ENCODE measurements at places on chromosomes 16 and 17.

GRCh38 chr17:6712058-6712853, 913 bp downstream of the SLC13A5 start:
- DNase-seq = no peak

- DNase-seq = no peak
Measured at GRCh38 chr16:85466304-85466700, 146.8 kb upstream of the GSE1 start.

DNA sequence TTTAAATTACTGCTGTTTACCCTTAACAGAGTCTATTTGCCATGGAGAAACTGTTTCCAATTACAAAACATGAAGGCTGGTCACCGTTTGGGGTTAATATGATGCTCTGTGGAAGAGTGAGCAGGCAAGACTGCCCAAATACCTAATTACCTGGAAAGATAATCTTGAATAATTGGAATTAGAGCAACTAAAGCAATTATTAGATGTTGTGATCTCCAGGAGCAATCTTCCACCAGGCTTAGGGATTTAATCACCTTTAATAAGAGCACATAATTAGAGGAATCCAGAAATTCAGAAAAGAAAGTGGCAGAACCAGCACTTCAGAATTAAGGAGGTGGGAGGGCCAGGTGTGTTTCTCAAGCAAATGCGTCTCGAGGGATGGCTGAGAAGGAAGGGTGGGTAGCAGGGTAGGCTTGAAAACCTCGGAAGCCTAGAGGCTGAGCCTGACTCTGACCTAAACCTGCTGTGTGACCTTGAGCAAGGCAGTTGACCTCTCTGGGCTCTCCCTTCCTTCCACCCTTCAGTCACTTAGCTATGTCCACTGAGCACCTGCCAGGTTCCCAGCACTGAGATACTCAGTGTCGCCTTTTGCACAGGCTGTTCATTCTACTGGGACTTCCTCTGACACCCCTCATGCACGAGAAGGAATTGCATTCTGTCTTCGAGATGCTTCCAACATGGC, 113.2 kb downstream of the GSG1L start:
- no peak for DNase-seq

- DNase-seq = no peak
Measured at GRCh38 chr17:62666061-62666800, 38.8 kb downstream of the MRC2 start.

- DNase-seq = no peak
Measured at GRCh38 chr17:13415871-13416416, 185.8 kb downstream of the HS3ST3A1 start.

DNA sequence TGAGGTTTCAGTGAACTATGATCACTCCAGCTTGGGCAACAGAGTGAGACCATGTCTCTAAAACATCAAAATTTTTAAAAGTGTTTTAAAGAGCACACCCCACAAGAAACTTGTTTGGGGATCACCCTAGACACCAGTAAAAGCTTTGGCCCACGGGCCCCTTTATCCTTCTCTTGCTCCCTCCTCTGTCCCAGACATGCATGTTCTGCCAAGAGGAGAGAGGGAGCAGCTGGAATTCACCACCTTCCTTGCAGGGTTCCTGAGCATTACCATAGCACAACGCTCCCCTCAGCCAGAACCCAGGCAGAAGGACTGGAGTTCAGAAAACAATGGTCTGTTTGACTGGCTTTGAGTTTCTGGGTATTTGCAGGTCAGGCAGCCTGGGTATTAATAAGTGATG, 214.3 kb upstream of the CDH5 start:
- no peak for DNase-seq

GRCh38 chr17:82884970-82885353, 45.1 kb upstream of the ZNF750 start:
- DNase-seq = no peak

- no peak for DNase-seq
Measured at GRCh38 chr16:89013692-89014402, 36.8 kb upstream of the CBFA2T3 start.

- DNase-seq = no peak
Measured at GRCh38 chr17:82930924-82931698, 91.3 kb upstream of the ZNF750 start.

- DNase-seq = no peak
Measured at GRCh38 chr17:36600936-36601302, 464 bp upstream of the MRM1 start.

GRCh38 chr17:2713881-2714280, 2.3 kb upstream of the CLUH start:
- DNase-seq = no peak

GRCh38 chr17:12995106-12995895, 22.5 kb downstream of the ELAC2 start:
- no peak for DNase-seq

DNA sequence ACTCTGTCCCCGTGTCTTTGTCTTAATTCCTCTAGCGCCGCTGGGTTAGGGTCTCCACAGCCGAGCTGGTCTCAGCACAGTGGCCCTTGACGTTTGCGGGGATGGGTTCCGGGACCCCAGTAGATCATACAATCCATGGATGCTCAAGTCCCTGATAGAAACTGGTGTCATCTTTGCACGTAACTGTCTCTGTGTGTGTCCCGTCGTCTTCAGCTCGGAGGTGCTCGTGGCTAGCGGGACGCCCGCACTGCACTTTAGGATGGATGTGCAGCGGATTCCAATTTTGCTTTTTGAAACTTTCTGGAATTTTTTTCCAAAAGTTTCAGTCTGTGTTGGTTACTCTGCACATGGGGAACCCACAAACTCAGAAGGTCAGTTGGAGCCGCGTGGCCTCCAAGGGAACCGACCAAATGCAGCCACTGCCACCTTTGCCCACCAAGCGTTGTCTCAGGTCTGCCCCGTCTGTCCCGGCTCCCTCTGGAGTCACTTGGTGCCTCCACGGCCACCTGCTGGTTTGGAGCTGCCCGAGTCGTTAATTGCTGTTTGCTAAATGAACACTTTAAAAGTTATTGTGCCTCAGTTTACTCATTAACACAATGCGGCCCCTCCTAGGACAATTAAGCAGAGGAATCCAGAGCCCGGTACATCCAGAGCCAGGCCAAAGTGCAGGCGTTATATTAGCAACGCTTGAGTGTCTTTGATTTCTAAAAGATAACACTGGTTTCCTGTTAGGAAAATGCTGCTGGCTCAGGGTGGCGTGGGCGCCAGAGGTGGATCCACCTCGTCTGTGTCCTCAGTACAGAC, 5.3 kb upstream of the DPEP1 start:
- DNase-seq = no peak

DNA sequence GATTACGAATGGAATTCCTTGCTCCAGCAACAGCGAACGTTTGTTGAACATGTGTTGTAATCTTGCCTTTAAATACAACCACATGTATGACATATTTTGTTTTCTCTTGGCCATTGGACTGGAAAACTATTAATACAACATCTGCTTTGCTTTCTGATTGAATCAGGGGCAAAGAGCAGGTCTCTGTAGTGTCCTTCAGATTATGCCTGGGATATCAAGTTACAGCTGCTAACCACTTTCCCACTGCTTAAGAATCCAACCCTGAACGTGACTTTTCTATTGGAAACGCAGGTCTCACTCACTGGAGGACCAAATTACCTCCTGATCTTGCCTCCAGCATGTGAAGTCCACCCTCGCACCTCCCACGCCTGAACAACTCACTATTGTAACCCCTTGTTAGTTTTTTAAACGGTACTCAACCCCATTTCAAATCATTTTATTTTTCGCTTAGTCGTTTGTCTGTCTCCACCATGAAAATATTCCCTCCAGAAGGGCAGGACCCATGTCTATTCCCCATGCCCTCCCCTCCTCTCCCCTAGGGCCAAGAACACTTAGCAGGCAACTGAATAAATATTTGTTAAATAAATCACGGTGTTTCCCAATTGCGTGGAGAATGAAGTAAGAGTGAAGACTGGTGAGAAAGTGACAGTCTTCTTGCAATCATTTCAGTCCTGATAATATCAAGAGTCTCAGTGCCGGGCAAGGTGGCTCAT, 57.4 kb upstream of the MRTFB start:
- no peak for DNase-seq

DNA sequence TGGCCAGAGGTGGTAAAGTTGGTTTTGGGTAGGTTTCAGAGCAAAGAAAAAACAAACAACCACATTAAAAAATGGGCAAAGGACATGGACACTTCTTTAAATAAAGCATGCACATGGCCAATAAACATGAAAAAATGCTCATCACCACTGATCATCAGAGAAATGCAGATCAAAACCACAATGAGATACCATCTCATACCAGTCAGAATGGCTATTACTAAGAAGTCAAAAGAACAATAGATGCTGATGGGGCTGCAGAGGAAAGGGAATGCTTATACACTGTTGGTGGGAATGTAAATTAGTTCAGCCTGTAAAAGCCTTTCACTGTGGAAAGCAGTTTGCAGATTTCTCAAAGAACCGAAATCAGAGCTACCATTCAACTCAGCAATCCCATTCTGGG, 598.4 kb upstream of the SOX9 start:
- no peak for DNase-seq

DNA sequence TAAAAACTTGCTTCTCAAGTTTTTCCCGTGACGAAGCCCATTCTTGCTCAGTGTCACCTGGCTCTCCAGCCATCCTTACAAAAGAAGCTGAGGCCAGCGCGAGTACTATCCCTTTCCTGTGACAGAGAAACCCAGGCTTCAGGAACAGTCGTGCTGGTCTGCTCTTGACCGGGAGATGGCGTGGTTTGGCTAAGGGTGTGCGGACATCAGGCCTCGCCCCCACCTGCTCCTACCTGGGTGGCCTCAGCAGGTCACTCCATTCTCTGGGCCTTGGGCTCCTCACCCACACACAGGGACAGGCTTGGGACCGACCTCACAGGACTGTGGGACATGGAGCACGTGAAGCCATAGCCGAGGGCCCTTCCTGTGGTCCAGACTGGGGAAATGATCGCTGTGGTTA, 75.2 kb upstream of the CIBAR2 start:
- no peak for DNase-seq

- no peak for DNase-seq
Measured at GRCh38 chr17:48624544-48625494, 1.3 kb downstream of the HOXB9 start.

GRCh38 chr17:46024590-46024989, 25.5 kb downstream of the STH start:
- no peak for DNase-seq

GRCh38 chr16:22642416-22643088, 131.9 kb downstream of the NPIPB5 start:
- no peak for DNase-seq

DNA sequence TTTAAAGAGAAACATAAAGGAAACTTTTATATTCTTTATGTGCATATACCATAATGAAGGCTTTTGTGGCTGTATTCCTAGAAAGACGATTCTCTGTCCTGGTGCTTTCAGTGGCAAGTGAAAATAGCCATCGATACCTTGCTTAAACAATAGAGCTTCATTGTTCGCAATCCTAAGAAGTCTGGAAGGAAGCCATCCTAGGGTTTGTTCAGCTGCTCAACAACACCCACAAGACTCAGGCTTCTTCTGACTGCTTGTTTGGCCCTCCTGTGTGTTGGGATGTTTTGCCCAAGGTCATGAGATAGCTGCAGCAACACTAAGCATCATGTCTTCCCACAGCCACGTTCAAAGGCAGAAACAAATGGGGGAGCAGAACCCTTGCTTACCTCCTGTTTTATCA, 36.1 kb upstream of the COX10 start:
- no peak for DNase-seq

DNA sequence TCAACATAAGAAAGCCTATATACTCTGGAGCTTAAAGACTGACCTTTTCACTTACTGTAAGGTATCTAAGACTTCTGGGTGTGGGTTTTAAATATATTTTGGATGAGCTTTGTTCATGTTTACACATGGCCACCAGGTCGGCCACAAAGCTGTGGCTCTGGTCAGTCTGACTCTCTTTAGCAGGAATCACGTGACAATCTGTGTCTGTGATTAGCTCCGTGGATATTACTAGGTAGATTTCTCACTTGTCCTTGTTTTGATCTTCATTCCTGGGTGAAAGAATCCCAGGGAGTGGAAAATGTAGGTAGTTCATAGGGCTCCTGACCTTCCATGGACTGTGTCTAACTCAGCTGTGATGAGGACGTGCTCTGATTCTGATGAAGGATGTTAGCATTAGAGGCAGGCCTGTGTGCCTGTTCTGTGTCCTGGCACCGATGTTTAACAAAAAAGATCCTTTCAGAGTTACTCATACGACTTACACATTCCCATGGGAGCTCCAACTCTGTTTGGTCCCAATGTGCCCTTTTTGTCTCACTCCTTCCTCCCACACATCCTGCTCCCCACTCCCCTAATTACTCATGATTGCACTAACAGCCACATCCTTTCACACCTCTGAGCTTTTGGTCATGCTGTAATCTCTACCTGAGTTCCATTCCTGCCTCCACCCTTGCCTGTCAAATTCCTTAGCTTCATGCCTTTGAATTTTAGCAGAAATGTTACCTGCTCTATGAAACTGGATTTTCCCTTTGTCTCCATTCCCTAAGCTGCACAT, 425.1 kb downstream of the MAF start:
- no peak for DNase-seq

DNA sequence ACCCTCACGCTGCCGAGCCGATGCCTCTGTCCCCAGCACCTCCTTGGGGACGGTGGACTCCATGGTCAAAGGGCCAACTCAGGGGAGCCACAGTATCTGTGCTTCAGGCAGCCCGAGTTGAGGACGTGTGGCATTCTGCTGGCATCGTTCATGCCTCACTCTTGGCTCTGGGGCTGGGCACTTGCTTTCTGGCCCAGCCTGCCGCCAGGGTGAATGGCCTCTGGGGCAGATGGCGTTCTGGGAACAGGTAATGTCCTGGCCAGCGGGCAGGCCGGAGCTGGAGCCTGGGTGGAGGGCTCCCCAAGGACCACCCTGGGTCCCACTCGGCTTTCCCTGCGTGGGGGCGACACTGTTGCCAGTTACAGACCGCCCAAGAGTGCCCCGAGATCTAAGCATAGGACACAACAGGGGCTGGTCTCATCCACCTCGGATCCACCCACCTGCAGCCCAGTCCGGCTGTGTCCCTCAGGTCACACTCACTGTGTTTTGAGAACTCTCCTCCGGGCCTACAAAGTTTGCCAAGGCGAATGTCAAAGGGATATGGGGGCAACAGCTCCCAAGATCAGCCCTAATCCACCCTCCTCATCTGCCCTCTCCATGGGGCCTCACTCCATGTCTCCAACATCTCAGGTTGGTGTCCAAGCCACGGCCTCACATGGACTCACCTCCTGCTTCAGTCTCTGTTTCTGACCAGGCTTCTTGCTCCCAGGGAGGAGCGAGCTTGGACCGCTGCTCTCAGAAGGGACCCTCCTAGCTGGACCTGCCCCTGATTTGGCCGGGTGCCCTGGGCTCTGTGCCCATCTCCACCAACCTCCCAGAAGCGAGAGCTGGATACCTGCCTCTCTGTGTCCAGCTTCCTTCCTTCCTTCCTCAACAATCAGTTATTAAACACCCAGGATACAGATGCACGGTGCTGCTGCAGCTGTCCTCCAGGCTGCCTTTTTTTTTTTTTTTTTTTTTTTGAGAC, 60.8 kb downstream of the TMEM235 start:
- DNase-seq = no peak

DNA sequence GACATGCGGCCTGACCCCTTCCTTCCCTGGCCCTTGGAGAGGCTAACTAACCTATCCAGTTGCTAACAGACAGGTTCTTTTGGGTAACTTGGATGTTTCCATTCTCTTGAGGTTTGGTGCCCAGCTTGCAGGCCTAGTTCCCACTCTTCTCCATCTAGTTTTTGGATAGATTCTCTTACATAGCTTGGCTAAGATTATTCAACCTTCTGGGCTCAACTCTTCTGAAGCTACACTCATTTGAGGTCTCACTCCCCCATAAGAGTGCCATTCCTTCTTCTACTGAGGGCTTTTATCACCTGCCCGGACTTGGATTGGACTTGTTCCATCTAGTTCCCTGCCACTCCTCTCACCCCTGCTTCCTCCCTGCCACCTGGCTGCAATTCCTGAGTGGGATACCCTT, 44.1 kb upstream of the MARCHF10 start:
- DNase-seq = no peak

GRCh38 chr17:7656958-7657609, 6.4 kb downstream of the ATP1B2 start:
- no peak for DNase-seq
